ENCODE measurements at places on chromosomes 5 and 9.

GRCh38 chr9:137076636-137077009, 694 bp upstream of the UAP1L1 start:
- no peak for DNase-seq

DNA sequence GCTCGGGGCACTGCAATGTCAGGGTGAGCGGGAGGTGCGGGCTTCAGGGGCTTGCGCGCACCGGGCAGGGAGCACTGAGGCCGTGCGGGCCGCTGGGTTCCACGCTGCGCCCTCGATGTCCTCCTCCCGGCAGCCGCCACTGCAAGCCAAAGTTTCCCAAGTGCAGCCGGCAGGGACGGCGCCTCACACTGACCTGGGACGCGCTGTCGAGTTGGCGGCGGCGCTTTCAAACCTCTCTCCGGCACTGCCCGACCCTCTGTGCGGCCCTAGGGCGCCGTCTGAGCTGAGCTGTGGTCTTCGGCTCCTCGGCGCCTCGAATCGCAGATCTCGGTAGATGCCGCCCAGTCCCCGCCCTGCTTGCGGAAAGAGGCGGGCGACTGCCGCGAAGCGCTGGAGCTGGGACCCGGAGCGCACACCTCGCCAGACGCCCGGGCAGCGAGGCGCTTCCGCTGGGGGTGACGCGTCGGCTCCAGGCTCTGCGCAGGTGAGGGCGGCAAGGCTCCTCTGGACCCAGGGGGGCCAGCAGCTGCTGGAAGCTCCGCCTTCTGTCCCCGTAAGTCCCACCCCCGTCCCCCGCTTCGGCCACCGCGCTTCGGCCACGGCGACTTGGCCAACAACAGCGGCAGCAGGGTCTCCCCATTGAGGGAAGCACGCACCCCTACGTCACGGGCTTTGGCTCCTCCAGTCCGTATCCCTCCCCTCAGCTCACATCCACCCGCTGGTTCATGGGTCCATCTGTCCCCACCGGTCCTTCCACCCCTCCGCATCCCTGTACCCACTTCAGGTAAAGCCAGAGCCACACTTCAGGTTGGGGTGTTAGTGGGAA, at the start of gene ANKRD34B:
ANKRD34B (minus strand) TSS at position 320 of the 826 bp plus-strand sequence. CDS start 10,261 bp downstream, outside the sequence.
- peak; percentile 21 for DNase-seq

GRCh38 chr5:14440582-14441431, 140.8 kb upstream of the OTULINL start:
- peak; percentile 76 for DNase-seq

DNA sequence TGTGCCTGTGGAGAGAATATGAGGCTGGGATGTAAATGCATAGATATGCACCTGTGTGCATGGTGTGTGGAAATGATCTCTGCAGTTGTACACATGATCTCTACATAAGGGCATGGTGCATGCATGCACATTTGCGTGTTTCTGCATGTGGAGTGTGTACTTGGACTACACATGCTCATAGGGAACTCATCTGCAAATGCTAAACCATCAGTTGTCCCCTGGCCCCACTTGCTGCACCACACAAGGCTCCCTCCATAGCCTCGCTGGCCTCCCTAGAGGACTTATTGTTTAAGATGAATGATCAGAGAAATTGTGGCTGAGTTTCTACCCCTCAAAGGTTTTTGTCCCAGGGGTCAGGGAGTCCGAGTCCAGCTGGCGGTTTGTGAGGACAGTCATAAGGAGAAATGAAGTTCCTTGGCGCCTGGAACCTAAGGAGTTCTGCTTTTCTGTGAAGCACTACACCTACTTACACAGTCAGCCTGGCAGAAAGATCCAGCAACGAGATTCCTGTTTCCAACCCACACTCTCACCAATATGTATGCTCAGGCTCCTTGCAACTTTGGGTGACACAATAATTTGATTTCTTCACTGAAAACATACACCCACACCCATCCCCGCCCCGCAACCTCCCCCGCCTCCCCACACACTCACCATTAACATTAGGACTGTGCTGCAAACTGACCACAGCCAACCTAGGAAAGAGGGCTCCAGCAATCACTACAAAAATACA, 79.9 kb upstream of the CPEB4 start:
- no peak for DNase-seq

- DNase-seq, result no peak
Measured at GRCh38 chr9:1591310-1591709, 423.8 kb upstream of the SMARCA2 start.

DNA sequence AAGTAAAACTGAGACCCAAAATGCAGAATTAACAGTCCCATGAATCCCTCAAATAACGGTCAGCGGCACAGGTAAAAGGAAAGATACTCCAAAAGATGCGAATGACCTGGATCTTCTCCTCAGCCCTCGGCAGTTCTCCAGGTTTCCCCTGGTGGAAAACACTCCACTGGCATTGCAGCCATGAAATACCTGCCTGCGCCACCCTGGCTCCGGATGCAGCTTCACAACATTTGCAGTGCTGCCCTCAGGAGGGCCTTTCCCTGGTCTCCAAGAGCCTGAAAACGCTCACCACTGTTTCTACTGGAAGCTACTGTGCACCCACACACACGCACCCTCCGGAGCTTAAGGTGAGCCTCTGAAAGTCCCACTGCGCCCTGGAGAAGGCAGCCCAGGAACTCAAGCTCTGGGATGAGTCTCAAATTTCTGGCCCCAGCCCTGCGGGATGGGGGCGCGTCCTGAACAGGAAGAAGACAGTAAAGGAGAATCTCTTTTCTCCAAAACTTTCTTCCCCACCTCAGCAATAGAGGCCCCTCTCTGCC, 612 bp downstream of the UGT3A2 start:
- no peak for DNase-seq

DNA sequence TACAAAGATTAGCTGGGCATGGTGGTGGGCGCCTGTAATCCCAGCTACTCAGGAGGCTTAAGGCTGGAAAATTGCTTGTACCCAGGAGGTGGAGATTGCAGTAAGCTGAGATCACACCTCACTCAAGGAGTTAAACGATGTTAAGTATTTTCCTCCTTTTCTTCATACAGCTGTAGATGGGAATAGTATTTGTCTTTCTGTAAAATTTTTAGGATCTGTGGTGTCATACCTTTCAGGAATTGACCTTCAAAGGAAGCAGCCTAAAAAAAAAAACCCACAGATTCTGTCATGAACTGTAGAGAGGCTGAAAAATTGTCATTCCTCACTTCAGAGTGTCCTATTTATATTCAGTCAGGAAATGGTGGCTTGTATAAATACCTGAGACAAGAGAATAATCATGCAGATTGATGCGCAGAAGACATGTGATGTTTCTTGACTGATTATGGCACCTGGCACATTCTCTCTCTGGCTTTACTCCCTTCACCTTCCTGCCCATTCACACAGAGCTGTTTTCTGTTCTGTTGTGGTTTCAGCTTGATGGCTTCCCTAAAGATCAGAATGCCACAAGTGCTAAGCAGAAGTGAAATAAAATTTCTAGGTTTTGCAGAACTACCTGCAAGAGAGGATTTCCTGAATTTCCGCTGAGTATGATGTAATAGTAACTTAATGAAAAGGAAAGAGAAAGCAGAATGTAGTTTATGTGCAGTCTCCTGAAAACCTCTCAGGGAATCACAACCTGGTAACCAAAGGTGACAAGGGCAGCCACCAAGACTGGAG, 3.8 kb downstream of the IFNA1 start:
- DNase-seq, result no peak

- no peak for DNase-seq
Measured at GRCh38 chr5:33312571-33313549, 127.9 kb upstream of the TARS1 start.

- DNase-seq, result no peak
Measured at GRCh38 chr5:107321906-107322305, 348.8 kb downstream of the EFNA5 start.

- DNase-seq, result peak; percentile 34
Measured at GRCh38 chr9:109974143-109974917, 194.3 kb downstream of the PALM2AKAP2 start.

DNA sequence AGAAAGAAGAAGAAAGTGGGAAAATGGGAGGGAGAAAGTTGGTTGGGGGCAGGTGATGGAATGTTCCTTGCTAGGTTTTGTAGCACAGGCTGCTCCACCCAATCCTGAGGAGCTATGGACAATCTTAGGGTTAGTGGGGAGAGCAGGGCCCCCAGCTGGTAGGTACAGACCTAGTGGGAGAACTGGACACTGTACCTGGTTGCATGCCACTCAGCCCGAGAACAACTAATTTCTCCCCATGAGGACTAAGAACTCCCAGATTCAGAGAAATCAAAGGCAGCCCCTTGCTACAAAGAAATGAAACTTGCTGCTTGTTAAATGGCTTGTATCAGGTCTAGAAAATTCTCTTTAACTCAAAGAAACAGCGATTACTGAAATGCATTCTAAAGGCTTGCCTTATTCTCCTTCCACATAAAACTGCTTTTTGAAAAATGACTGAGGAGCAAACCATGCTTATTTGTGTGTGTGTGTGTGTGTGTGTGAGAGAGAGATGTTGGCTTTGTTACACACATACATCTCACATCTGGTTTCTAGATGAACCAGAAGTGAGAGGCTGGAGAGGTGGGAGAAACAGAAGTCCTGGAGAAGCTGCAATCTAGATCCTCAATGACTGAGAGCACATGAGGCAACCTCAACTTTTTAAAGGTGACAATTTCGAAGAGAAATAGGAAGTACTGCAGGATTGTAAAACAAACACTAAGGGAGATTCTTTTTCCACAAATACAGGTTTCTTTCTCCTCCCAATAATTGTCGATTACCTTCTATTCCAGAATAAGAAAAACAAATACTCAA, 28.9 kb downstream of the FYB1 start:
- DNase-seq, result no peak

GRCh38 chr9:136204838-136205706, at the start of gene LHX3:
LHX3 (minus strand) TSS chr9:136205128; CDS start chr9:136205012, 116 bp downstream.
- no peak for DNase-seq

Measured in putamen (tissue), 1 donor.